ENCODE measurements at places on chromosomes 7 and 10.

DNA sequence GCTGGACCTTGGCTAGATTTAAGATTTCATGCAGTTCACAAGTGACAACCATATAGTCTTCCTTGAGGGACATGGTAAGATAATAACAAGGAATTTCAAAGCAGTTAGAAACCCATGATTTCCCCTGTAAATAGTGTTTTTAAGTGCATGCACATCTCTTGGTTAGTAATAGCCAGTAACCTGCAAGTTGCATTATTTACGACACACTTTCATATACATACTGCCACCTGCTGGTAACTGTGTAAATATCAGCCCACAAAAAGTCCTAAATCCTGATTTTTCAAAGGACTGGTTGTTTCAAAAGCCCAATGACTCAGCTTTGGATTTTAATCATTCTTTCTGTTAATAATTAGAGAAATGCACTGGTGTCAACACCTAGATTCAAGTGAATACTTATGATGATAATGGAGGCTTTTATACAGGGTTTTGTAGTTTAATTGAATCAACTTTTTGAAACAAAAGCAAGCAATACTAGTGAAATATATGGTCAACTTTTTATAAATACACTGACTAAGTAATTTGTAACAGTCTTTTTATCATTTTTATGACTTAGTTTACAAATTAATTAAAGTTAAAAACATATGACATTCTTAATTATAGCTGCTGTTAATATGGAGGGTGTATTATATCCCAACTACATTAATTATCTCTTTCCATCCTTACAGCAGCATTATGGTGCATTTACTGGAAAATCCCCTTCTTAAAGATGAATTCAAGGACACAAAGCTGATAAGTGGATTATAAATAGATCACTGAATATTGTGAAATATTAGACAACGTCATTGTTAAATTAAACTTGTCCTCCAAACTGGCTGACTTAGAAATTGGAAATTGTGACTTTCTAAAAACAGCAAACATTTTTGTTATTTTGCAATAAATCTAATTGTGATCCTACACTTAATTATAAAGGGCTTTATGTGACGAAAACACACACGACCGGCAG, 367.7 kb upstream of the SEMA3D start:
- peak; percentile 12 for DNase-seq

GRCh38 chr10:246431-246830, 111.2 kb downstream of the ZMYND11 start:
- peak; percentile 5 for DNase-seq

DNA sequence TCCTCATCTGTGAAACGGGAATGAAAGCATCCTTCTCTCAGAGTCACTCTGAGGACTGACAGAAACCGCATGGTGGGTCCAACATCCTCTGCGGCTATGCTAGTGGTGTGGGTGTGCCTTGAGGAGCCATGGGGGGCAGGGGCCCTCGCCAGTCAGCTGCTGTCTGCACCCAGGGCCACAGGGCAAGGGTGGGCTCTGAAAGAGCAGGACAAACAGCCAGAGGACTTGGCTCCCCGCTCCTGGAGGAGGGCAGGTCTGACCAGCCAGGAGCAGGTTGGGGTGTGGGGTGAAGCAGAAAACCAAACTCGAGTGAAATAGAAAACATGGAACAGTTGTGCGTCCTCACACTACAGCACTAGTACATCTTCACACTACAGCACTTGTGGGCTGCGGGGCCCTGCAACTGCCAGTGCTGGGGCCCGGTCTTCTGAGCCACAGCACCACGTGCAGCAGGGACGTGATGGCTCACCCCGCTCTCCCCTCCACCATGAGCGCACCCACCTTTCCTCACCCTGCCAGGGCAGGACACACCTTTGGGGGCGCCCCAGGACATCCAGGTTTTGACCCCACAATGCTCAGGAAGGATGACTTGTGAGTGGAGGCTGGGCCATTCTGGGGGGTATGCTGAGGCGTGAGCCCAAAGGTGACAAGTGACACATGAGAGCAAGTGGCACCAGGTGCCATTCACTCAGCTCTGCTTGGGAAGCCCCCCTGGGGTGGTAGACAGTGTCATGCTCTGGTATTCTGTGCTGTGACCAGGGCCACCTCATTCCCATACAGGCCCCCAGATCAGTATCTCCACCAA, 96.1 kb upstream of the RET start:
- DNase-seq: no peak

- no peak for DNase-seq
Observed at GRCh38 chr7:28064437-28064836, 116.2 kb downstream of the JAZF1 start.

DNA sequence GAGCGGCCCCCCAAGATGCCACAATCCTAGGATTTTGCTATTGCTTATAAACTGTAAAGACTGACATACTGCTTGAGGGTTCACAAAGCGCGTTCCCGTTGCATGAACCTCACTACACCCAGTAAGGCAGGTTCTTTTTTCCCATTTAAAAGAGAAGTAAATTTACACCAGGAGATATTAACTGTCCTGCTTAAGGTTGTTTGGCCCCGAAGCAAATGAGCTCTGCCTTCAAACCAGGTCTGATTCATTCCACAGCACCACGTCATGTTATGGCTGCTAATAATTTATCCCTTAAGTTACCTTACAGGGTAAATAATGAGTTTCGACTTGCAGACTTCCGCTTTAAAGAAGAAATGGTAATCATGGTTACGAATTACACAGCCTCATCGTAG, 559 bp upstream of the FKBP14 start:
- peak; percentile 59 for DNase-seq

GRCh38 chr10:131549116-131549515, 237.6 kb upstream of the TCERG1L start:
- DNase-seq: no peak

DNA sequence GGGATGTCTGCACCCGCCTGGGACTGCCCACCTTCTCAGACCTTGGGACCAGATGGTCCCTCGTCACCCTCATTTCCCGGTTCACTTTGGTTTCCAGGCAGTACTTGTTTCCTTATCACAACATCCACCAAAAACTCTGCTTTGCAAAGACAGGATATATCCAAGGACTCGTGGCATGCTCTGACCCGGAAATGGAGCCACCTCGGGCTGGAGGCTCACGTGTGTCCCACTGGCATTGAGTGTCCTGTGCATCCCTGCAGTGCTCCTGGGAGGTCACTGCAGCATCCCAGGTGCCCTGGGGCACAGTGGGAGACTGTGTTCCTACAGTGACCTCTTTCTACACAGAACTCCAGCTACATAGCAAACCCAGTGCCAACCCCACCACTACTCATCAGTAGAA, 611.9 kb upstream of the FOXK1 start:
- DNase-seq: no peak

- no peak for DNase-seq
Observed at GRCh38 chr10:33041783-33042437, 83.9 kb upstream of the ITGB1 start.

GRCh38 chr10:75002967-75003594, 108.4 kb upstream of the SAMD8 start:
- DNase-seq: no peak

GRCh38 chr10:31320550-31321211, 1.7 kb downstream of the ZEB1 start:
- peak; percentile 7 for DNase-seq

GRCh38 chr10:86644794-86645445, 9.4 kb upstream of the OPN4 start:
- DNase-seq: no peak

DNA sequence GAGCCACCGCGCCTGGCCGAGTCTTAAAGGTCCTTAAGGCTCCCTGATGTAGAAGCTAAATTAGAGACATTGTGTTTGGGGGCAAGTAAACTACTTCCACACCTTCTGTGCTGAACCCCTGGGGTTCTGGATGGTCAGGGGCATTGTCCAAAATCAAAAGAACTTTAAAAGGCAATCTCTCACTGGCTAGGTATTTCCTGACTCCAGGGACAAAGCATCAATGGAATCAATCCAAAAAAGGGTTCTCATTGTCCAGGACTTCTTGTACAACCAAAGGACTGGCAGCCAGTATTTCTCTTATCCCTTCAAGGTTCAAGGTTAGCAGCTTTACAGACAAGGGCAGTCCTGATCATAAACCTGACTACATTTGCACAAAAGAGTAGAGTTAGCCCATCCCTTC, 24.0 kb downstream of the SRPK2 start:
- no peak for DNase-seq

GRCh38 chr7:22662036-22662435, 65.0 kb upstream of the IL6 start:
- no peak for DNase-seq

DNA sequence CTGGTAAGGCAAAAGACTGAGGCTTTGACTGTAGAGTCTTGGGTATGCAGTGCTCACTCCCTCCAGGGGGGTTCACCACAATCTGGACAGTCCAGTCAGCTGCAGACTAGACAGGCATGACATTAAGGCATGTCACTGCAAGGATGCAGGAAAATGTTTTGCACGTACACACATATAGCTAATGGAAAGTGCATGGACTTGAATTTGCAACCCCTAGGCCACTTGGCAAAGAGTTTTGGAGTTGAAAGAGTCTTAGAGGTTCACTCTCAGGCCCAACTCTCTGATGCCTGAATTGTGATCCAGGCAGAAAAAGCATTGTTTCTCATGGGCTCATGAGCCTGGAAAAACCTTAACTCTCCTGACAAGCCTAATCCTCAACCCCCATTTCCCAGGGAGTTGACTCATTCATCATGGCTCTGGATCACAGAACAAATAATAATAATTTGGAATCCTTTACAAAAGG, 51.9 kb downstream of the LAMB4 start:
- no peak for DNase-seq

DNA sequence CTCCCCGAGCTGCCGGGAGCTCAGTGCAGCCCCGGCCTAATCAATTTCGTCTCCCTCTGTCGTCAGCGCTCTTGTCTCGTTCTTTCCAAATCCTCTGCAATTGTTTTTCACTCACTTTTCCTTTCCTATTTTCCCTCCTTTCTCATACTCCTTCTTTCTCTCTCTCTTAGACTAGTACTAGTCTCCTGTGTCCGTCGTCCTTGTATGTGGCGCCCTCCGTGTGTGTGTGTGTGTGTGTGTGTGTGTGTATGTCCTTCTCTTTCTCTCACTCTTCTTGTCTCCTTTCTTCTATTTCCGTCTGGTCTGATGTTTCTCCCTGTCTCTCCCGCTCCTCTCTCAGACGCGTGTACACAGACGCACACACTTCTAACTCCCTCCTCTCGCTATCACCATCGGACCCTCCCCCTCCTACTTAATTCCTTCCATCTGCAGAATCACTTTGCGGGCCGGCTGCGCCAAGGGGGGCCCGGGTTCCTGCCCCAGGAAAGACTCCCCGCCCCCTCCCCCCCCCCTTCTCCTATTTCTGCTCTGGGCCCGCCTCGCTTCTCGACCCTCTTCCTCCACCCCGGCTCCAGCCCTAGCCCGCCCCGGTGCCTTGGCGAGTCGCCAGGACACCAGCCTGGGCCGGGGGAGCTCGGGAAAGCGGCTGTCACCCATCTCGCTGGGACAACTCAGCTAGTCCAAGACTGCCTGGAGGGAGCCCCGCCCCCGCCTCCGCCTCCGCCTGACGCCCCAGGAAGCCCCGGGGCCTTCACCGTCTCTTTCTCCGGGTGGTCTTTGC, 743 bp upstream of the ZCCHC24 start:
- peak; percentile 12 for DNase-seq

GRCh38 chr10:60258429-60258797, 131.3 kb downstream of the ANK3 start:
- no peak for DNase-seq

- no peak for DNase-seq
Observed at GRCh38 chr7:2934211-2934731, 90.2 kb upstream of the GNA12 start.

- no peak for DNase-seq
Observed at GRCh38 chr7:4631380-4632179, 50.5 kb upstream of the FOXK1 start.

GRCh38 chr10:130472236-130472635, 336.0 kb downstream of the GLRX3 start:
- DNase-seq: no peak

- DNase-seq: no peak
Observed at GRCh38 chr7:81284576-81284975, 365.7 kb upstream of the SEMA3C start.

DNA sequence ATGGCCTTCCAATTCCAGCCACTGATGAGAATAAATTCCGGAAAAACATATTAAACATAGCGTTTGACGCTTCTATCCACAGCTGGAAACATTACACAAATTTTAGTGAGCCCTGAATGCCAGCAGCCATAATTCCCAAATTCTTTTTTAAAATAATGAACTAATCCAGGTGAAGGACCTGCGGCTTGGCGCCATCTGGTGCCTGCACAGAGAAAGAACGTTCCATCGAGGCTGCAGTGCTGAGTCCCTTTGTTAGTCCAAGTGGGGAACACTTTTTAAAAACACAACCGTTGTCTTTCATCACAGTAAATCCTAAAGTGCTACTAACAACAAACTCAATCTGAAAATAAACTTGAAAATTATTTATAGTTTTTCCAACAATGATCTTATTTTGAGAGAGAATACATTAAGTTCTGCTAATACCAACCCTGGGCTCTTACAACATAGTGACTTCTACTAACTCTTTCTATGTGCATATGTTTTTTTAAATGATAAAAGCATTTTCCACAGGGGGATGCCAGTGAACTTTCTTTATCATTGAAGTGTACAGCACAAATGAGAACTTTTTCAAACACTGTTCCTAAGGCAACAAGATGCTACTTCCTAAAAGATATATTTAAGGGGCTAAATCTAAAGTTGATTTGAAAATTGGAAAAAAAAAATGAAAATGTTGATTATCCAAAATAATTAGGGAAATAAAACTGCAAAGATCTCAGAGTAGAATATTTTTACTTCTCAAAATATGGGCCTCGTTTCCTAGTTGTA, 166.9 kb upstream of the RNF32 start:
- peak; percentile 6 for DNase-seq

- peak; percentile 89 for DNase-seq
Observed at GRCh38 chr7:150420987-150421674, 29.3 kb upstream of the GIMAP8 start.

- DNase-seq: no peak
Observed at GRCh38 chr7:151225948-151226510, 976 bp downstream of the ABCF2 start.

- DNase-seq: peak; percentile 47
Observed at GRCh38 chr7:120792091-120792860, 65.7 kb downstream of the TSPAN12 start.

DNA sequence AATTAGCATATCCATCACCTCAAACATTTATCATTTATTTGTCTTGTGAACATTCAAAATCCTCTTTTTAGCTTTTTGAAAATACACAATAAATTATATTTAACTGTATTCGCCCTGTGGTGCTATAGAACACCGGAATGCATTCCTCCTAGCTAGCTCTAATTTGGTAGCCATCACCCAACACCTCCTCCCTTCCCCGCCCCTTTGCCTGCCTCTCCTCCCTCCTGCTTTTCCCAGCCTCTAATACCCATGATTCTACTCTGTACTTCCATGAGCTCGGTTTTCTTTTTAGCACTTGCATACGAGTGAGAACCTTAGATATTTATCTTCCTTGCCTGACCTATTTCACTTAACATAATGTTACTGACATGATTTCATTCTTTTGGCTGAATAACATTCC, 80.1 kb downstream of the ANKRD26 start:
- DNase-seq: no peak

GRCh38 chr10:75030371-75030770, 81.1 kb upstream of the SAMD8 start:
- DNase-seq: no peak

GRCh38 chr7:29285444-29285793, 90.8 kb downstream of the CHN2 start:
- DNase-seq: peak; percentile 47

- no peak for DNase-seq
Observed at GRCh38 chr10:80407812-80408241, 524 bp upstream of the PRXL2A start.
